ENCODE measurements at places on chromosomes 3 and 15.

GRCh38 chr3:62289922-62290321 lies 83.4 kb downstream of the FEZF2 start:
- no peak for DNase-seq

- peak; percentile 17 for DNase-seq
Observed at GRCh38 chr3:88149101-88149508, 654 bp upstream of the C3orf38 start.

DNA sequence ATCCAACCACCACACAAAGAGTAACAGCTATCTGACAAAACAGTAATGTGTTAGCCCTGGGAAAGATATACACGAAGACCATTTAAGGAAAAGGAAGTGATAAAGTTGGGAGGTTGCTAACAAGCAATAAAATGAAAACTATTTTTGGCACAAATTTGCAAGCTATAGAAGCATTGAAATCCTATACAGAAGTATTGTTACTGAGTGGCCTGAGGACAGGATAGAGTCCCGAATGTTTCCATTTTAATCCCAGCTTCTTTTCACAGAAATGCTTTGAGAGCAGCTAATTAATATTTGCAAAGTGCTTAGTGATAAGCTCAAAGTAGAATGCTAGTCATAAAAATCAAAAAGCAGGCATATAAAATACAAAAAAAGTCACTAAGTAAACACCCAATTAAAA lies 51.5 kb downstream of the RAD18 start:
- DNase-seq: no peak

GRCh38 chr3:13186435-13186815 lies 113.2 kb upstream of the IQSEC1 start:
- no peak for DNase-seq

- DNase-seq: peak; percentile 1
Observed at GRCh38 chr3:74067296-74067695, 442.6 kb upstream of the PDZRN3 start.

DNA sequence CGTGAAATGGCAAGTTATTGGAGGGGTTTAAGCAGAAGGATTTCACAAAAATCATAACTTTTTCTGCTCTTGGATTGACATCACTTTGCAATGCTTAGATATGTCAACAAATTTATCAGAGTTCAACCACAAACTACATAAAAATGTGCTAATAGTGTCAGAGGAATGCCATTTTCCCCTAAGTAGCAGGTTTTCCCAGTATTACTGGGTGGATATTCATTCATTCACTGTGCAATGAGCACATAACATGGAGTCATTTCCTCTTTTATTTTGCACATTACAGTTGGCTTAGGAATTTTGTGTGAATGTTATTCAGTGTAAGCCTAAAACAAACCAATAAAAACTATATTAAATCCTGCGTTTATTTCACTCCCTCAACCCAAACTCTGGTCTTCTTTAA lies 537.3 kb upstream of the MCTP2 start:
- no peak for DNase-seq

- DNase-seq: no peak
Observed at GRCh38 chr3:46097691-46098241, 70.5 kb upstream of the XCR1 start.

- DNase-seq: no peak
Observed at GRCh38 chr3:8317661-8318649, 183.7 kb upstream of the LMCD1 start.

- no peak for DNase-seq
Observed at GRCh38 chr3:134666885-134667284, 16.1 kb upstream of the KY start.

DNA sequence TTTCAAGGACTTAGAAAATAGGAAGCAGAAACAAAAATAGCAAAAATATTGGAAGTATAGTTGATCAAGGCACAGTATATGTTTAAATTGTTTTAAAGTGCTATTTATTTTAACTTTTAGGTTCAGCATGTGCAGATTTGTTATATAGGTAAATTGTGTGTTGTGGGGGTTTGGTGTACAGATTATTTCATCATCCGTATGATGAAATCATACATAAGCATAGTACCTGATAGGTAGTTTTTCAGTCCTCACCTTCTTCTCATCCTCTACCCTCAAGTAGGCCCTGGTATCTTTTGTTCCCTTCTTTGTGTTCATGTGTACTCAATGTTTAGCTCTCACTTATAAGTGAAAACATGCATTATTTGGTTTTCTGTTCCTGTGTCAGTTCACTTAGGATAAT lies 50.9 kb downstream of the KLHL6 start:
- no peak for DNase-seq

DNA sequence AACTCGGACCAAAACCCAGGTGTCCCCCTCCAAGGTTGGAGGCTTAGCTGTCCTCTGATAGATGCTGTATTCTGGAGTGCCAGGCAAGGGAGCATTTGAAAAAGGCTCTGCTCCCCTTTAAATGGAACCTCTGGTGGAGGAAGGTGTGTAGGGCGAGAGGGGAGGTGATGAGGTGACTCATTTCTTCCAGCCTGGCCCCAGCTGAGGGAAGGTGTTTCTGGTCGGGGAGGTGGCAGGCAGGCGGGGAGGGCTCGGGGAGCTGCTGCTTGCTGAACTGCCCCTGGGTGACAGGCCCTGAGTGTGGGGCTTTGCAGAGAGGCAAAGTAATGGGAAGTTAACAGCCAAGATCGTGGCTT lies 18.8 kb downstream of the PSTPIP1 start:
- DNase-seq: no peak

DNA sequence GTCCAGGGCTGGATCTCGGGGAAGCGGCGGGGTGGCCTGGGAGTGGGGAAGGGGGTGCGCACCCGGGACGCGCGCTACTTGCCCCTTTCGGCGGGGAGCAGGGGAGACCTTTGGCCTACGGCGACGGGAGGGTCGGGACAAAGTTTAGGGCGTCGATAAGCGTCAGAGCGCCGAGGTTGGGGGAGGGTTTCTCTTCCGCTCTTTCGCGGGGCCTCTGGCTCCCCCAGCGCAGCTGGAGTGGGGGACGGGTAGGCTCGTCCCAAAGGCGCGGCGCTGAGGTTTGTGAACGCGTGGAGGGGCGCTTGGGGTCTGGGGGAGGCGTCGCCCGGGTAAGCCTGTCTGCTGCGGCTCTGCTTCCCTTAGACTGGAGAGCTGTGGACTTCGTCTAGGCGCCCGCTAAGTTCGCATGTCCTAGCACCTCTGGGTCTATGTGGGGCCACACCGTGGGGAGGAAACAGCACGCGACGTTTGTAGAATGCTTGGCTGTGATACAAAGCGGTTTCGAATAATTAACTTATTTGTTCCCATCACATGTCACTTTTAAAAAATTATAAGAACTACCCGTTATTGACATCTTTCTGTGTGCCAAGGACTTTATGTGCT lies 527 bp downstream of the B2M start:
- peak; percentile 65 for DNase-seq

DNA sequence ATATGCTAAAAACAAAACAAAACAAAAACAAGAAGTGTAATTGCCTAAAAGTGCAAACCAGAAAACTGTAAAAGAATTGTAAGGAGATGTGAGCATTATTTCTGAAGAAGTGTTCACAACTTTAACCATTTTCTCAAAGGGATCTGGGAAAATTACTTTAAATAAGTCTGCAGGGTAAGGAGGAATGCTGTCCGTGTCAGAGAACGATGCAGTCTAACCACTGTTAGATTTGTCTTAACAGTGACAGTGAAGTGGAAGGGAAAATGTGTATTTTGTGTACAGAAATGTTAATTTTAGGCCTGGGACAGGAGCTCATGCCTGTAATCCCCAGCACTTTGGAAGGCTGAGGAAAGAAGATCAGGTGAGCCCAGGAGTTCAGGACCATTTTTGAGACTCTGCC lies 95.7 kb downstream of the DLG1 start:
- no peak for DNase-seq

- DNase-seq: no peak
Observed at GRCh38 chr3:78839693-78840092, 928.1 kb downstream of the ROBO1 start.

GRCh38 chr3:24156466-24156865 lies 211.4 kb downstream of the NR1D2 start:
- DNase-seq: no peak

GRCh38 chr3:133855772-133856171 lies 39.9 kb downstream of the RAB6B start:
- DNase-seq: no peak

- no peak for DNase-seq
Observed at GRCh38 chr3:33130144-33130543, 16.3 kb downstream of the CRTAP start.

- no peak for DNase-seq
Observed at GRCh38 chr15:44145495-44145894, 49.6 kb downstream of the FRMD5 start.

GRCh38 chr3:175399156-175399840 lies 540.2 kb downstream of the NAALADL2 start:
- no peak for DNase-seq

- DNase-seq: no peak
Observed at GRCh38 chr3:147222291-147222690, 184.1 kb downstream of the ZIC4 start.

DNA sequence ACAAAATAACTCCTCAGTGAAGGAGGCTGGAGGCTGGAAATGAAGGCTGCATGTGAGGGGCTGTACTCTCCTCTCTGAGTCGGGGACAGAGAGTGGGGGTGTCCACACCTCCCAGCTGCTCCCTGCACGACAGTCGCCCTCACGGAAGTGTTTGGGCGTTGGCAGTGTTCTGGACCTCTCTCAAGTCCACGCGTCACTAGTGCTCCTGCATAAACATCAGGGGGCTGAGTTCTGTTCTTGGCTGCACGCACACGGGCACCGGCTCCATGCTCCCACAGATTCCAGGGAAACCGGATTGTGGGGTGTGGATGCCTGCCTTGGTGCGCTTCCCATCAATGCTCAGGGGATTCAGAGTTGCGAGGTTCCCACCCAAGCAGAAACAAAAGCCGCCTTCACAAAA lies 7.4 kb downstream of the RASGRF1 start:
- DNase-seq: no peak

GRCh38 chr3:141057946-141058800 lies 7.0 kb downstream of the SPSB4 start:
- DNase-seq: no peak

DNA sequence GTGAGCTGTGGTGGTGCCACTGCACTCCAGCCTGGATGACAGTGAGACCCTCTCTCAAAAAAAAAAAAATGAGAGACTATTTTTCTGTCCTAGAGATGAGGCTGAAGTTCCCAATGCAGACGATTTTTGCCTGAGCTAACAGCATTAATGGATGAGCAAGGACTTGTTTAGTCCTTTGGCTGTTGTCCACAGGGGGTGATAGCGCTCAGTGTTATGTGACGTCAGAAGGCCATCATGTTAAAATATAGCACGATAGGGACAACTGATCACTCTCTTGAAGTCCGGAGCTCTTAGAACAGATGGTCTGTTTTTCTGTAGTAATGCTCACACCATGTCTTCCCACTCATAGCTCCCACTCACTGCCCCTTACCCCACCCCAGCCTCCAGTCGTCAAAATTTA lies 6.8 kb downstream of the TRNT1 start:
- no peak for DNase-seq

DNA sequence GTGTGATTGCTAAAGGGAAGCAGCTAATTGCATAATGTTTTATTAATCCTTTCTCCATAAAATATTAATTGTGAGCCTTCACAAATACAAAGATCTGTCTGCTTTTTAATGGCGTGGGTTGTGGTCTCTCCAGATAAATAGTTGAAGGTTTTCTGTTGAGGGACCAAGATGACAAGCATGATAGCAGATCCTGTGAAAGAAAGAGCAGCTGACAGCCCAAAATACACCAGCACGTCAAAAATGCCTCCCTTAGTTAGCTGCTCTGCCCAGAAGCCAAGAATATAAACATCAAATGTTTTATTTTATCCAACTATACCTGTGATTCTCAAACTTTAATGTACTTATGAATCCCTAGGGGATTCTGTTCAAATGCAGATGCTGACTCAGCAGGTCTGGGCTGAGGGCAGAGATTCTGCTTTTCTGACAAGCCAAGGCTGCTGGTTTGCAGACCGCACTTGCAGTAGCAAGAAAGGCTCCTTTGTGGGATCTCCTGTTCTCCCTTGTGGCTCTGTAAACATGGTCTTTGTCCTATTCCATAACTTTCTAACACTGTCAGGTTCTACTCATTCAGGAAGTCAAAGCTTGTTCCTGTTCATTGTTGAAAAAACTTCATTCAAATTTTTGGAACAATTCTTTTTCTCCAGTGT lies 119.1 kb upstream of the SLC25A36 start:
- DNase-seq: peak; percentile 6

DNA sequence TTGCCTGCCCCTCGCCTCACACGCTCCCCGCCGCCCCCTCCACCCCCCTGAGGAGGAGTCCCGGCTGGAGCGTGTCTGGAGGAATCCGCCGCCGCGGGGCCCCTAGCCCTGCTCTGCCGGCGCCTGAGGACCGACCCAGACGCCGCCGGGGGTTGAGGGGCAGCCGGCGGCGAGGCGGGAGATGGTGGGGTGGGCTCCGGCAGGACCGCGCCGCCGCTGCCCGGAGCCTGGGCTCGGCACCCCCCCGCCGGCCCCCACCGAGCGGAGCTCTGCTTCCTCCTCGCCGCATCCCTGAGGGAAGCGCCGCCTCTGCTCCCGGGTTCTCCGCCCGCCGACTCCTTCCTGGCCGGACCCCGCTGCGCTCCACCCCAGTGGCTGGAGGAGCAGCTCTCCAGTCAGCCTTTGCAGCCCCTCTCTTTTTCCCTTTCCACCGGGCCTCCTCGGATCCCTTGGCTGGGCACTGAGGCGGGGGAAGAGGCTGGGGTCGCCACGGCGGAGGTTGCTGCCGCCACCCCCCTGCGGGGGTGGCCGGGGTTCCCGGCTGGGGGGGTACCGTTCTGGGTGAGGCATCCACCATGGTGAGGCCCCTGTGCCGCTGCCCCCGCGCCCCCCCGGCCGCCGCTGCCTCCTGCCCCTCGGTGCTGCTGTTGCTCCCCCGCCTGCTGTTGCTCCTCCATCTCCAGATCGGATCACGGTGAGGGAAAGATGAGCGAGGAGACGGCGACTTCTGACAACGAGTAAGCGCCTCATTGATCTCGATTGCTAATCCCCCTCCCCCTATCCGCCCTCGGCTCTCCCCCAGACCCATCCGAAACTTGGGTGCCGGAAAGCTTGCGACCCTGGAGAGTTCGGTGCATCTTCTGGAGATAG lies at the start of gene SPRED1:
SPRED1 (plus strand) TSS at position 356 of the 870 bp plus-strand sequence; CDS start at position 706, 350 bp downstream.
- DNase-seq: peak; percentile 33
